ENCODE measurements at places on chromosomes 12 and 14.
A peak's percentile ranks its signal among the peaks of the same experiment; 100 is the strongest.

- no peak for DNase-seq
These were observed 294.1 kb downstream of the DPF3 start for GRCh38 chr14:72599579-72600470.

DNA sequence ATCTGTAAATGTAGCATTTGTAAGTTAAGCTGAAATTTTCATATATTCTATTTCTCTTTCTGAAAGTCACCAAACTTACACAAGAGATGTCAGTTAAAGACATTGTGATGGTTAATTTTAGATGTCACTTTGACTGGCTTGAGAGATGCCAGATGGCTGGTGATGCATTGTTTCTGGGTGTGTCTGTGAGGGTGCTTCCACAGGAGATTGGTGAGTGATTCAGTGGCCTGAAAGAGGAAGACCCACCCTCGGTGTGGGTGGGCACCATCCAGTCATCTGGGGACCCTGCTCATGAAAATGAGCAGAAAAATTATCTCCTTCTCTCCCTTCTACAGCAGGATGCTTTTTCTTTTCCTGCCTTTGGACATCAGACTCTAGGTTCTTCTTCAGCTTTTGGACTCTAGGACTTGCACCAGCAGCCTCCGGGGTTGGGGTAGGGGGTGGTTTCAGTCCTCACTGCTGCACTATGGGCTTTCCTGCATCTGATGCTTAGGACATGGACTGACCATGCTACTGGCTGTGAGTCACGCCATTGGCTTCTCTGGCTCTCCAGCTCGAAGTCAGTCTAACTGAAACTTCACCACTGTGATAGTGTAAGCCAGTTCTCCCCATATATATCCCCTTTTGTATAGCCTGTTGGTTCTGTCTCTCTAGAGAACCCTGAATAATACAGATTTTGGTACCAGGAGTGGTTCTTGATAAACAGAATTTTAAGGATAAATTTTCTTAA, 20.9 kb downstream of the PDE6H start:
- DNase-seq = peak; percentile 27

DNA sequence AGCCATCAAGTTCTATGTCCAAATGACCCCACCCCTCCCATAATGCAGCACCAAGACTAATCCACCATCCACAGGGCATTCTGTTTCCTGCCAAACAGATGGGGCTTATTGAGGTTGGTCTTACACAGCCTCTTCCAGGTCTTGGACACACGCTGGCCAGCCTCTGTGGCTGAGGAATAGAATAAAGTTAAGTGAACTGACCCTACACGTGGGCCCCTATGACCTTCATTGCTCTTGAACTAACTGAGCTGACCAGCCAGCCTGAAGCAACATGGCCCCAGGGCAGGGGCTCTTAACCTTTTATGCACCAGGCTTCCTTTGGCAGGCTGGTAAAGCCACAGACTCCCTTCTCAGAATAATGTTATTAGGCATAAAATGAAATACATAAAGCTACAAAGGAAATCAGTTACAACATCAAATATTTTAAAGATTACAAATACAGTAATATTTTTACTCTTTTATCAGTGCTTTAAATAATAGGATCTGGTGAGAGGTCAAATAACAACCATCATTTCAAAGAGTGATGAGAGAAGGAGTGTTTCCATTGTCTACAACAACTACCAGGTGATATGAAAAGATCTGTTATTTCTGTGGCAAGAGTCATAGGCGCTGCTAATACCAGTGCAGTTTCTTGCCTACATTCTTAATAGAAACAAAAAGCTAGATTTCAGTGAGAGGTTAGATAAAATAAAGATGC, 192.9 kb upstream of the NUDT4 start:
- DNase-seq = no peak

- peak; percentile 53 for DNase-seq
These were observed 3.2 kb upstream of the SYNE3 start for GRCh38 chr14:95519699-95520098.

- no peak for DNase-seq
These were observed 115.3 kb downstream of the SEC23A start for GRCh38 chr14:38987781-38988180.

DNA sequence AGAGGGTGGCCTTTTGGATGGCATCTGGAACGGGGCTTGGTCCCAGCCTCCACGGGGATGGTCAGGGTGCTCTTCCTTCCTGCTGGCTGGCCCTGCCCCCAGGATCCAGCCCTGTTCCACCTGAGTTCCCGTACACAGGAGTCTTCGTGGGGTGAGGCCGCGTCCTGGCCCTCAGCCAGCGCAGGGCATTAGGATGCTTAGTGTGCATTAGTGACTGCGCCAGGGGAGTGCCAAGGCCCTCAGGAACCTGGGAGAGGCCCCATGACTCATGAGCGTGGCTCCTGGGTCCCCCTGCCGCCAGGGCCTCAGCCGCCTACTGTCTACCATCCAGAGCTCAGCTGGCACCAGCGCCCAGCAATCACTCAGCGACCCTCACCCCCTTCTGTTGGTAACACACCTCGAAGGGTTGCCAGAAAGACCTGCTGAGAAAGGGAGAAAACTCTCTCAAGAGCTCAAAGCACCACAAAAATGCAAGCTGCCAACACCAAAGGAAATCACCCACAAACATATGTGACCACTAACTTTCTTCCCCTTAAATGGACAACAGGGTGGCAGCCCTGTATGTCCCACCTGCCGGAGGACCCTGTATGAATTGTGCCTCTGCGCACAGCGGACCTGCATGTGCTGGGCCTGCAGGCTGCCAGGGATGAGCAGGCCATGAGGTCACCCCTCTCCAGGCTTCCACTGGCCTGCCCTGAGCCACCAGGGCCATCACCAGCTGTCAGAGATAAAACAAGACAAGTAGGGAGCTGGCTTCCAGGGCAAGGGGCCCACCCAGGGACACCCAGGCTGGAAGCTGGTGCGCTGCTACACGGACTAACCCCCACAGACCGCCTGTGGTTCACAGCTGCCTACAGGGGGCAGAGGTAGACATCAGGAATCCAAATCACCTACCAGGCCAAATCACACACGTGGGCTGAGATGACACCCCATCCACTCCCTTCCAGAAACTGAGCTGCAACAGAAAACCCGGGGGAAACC, 28.7 kb downstream of the CCDC85C start:
- DNase-seq = no peak

GRCh38 chr12:64072916-64073575, 149.1 kb downstream of the KICS2 start:
- no peak for DNase-seq

GRCh38 chr12:47190271-47190750, 110.6 kb upstream of the AMIGO2 start:
- DNase-seq = peak; percentile 24

GRCh38 chr12:48061938-48062719, 43.8 kb downstream of the SENP1 start:
- DNase-seq = no peak

- DNase-seq = no peak
These were observed 59.3 kb downstream of the SLC15A5 start for GRCh38 chr12:16218234-16218633.

DNA sequence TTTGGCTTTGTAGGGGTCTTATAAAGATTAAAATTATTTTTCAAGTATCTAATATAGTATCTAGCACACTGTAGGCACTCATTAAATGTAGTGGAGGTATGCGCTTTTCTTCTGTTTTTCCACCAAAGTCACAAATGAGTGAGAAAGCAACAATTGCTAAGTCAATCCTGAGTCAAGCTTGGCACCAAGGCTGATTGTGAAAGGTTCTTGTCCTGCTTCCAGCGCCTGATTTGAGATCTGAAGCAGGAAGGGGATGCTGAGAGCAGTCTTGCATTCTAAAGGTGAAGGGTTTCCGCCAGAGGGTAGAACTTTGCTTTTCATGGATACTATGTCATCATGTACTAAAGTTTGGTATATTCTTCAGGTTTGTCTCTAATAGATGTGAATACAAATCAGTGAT, 64.9 kb upstream of the DAAM1 start:
- DNase-seq = no peak

- DNase-seq = no peak
These were observed 53.9 kb downstream of the ACACB start for GRCh38 chr12:109170324-109170723.

DNA sequence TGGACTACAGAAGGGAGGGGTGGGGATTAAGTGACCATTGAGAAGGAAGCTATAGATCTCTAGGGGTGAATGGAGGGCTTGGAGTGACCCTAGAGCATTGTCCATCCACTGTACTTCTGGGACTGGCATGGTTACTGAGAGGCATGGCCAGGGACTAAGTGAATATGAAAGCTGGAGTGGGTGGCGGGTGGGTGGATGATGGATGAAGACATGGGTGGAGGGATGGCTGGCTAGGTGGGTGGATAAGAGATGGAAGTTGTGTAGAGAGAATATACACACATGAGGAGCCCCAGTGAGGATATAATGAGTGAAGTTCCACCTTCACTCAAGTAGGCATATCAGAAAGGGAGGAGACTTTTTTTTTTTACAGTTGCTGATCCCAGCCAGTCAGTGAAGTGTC, 65.5 kb upstream of the NRXN3 start:
- DNase-seq = no peak

DNA sequence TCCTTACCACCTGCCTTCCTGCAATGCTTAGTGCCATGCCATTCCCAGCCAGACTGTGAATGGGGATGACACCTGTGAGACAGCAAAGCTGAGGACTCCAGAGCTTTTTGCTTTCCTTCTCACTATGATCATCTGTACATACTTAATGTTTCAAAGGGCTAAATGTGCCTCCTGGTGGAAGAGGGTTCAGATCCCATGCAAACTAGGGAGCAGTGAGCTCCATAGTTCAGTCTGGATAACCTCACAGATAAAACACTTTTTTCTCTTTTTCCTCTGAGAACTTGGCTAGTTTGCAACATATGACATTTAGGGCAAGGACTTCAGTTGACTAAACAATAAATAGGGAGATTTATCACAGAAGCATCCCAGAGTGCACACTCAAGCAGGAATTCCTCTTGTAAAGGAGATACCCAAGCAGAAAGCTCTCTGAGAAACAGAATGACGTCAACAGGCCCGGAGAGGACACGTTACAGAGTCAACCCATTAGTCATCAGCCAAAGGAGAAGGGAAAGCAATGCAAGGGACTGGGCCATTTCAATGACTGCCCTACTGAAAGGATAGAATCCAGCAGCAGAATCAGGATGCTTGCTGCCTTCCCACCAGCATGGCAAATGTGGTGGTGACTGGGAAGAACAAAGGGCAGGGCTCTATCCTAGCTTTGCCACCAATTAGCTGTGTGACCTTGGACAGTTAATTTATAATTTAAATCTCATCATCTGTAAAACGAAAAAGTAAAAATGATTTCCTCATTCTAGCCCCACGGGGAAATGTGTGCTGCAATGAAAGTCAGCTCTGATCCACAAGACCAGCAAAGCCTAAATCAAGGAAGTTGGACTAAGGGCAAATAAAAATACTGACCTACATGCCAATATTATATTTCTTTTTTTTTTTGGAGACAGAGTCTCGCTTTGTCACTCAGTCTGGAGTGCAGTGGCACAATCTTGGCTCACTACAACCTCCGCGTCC, 80.8 kb upstream of the ACTN1 start:
- no peak for DNase-seq

GRCh38 chr14:101738703-101739320, 22.7 kb upstream of the PPP2R5C start:
- no peak for DNase-seq

GRCh38 chr12:91272461-91273063, 89.9 kb upstream of the DCN start:
- DNase-seq = no peak

Measured in stimulated activated naive B cell treated with anti-CD40 and anti-IgM and Interleukin-4, amounts not matched to agents 10 μg/mL and 1 μg/mL and 100 μg/mL, for 72 hours (primary cell).